RWPE1 (cell line): ENCODE measurements at places on chromosomes 1 and 21.

- DNase-seq = no peak
Measured at GRCh38 chr1:226937940-226938725, 2.0 kb upstream of the COQ8A start.

DNA sequence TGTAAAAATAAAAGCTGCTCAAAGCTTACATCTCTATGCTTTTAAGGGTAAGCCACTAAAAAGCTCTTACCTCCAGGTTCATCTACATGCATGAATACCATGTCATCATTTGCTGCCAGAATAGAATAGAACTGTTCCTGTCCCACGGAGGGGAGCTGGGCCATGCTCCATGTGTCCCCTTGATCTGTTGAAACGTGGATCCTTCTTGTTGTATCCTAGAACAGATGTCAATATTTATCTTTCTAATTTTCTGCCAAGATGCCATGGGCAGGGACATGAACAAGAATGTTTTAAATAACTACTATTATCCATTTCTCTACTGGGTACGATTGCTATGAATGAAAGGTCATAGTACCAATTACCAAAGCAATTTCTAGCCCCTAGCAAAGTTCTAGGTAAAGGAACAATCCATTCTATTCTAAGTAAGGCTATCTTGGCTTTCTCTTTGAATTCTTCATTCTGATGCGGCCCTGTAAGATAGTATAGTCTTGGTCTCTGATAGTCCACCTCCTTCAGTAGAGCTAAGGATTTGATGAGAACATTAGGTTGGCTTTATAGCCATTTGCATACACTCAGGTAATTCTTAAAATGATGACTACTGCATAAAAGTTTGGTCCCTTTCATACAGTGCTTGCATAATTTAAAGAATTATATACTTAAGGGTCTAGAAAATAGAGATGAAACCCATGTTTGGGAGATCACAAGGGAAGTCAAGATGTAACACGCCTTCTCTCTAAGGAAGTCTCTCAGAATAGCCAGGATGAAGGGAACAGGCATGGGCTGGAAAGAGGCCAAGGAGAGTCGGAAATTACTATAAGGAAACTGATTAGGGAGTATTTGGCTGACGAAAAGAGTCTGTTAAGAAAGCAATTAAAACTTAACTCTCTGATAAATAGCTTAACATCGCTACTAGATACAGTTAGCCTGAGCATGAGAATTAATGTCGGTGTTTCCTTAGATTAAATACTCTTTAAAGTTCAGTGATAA, 35.4 kb upstream of the MYBPHL start:
- DNase-seq = no peak

DNA sequence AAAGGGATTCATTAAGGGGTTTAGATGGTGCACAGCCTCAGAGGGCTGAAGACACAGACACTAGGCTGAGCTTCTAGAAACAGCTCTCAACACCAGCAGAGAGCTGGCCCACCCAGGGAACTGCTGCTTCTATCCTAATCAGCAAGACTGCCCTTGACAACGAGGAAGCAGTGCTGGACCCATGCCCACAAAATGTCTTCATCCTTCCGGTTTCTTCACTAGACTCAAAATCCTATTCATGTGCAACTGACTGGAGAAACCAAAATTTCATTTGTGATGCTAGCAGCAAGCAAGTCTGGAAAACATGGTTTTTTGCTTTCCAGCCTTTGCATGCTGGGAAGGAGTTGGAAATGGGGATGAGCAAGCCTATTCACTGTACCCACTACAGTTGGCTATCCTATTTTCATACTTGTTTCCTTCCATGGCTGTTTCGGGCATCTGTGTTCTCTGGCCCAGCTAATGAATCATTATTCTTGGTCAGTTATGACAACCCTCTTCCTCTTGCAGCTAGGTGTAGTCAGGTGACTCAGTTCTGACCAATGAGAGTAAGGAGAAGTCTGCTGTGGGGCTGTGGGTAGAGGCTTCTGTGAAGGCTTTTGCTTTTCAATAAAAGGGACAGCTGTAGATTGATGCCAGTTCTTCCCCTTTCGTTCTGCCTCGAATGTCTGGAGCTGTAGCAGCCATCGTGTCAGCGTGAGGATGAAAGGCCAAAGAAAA, 14.6 kb upstream of the TMEM61 start:
- DNase-seq = no peak

DNA sequence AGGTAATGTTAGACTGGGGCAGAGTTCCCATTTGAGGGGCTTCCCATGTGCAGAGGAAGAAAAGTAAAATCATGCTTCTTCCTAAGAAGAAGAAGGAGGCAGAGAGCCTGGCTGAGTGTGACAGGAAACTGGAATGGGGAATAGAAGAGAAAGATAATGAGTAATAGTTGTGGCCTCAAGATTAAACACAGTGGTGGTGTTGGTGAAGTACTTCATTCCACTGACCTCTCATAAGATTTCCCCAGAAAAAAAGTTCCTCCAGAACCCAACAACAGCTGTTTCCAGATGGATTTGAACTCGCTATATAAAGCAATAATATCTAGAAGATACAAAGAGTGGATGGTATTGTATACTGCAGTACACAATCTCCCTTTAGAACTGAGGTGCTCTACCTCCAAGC, 13.0 kb downstream of the RGS1 start:
- DNase-seq = no peak

DNA sequence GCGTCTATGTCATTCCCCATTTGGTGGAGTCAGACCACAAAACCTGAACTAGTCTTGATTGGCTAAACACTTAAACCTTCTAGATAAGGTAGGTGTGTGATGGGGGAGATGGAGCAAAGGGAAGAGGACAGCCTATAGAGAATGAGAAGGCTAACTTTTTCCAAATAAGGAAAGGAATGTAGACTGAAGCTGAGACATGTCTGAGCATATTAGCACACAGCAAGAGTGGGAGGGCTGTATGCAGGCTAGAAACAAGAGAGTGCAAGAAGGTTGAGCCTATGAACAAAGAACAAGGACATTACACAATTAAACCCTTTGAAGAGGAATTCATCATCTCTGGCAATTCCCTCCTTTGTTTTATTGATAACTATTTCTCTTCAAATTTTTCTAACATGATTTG, 89.2 kb upstream of the OLFM3 start:
- no peak for DNase-seq

DNA sequence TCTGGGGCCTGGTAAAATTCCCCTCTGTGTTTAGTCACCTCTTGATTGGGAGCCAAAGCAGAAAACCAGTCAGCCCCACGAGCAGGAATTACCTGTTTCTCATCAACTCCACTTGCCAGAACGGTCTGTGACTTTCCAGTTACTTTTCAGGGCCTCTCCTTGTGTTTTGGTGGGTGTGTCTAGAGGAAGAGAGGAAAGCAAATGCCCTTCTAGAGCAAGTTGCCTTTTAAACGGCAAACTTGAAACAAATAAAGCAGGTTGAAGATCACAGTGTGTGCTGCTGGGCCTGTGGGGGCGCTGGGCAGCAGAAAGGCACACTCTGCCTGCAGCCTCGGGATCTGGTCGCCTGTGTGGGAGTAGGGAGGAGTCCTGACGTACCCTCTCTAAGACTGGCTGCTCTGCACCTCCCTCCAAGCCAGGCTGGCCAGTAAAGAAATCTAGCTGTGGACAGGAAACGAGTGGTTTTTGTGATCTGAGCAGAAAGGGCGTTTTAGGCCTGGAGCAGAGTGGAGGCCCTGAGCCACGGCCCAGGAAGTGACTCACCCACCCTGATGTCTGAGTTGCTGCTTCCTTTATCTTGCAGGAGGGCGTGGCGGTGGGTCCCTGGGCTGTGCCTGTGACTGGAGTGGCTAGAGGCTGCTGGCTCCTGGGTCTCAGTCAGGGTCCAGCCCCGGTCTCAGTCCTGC, 11.1 kb upstream of the S100A11 start:
- peak; percentile 85 for DNase-seq

GRCh38 chr1:66336641-66336990, 197.3 kb upstream of the SGIP1 start:
- DNase-seq = no peak

DNA sequence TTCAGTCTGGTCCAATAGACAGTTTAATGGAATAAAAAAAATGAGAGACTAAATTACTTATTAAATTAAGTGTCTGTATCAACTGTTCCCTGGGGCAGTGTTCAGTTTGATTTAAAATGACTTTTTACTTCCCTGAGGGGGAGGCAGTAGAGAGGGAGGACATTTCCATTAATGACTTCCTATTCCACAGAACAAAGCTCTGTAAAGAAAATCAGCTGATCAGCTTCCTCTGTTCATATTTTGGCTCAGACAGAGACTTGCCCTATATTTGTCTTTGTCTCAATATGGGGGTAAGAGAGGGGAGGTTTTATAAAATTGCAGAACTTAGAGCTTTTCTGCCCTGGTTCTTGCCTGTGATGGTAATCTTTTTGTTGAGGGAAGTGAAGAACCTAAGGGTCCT, 8.4 kb downstream of the CFAP126 start:
- DNase-seq = no peak

- no peak for DNase-seq
Measured at GRCh38 chr1:166884040-166884642, 8.1 kb upstream of the TADA1 start.

- DNase-seq = no peak
Measured at GRCh38 chr1:53590104-53590503, 130.9 kb downstream of the DMRTB1 start.

- no peak for DNase-seq
Measured at GRCh38 chr1:149849111-149849946, 50.0 kb upstream of the BOLA1 start.

- no peak for DNase-seq
Measured at GRCh38 chr21:25466470-25466869, 140.8 kb downstream of the MRPL39 start.

DNA sequence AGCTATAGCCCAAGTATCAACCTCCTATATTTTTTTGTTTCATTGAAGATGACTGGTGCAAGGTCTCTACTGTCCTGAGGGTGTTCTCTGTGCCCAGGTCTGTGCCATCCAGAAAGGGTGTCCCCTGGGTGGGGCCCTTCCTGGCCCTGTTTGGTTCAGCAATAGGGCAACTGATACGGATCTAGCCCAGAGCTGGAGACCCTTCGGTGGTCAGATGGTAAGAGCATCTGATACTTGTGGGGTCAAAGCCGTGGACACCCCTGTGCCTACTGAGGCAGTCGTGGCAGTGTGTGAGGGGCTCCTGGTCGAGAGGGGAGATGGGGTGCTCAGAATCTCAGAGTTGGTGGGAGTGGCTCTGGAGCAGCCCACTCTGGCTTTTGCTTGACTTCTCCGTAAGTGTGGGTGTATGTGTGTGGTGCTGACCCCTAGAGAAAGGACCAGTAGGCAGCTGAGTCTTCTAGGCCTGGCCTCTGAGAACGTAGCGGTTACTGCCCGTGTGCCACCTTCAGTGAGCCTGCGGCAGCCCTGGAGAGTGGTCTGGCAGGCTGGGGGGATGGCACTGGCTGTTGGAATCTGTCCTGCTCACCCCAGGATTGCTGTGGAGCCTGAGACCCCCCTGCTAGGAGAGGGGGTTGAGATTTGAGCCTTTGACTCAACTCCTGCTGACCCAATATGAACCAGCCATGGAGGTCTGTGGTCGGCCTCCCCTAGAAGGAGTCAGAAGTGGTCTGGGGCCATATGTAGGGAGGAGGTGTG, 2.7 kb downstream of the AMPD2 start:
- DNase-seq = no peak

DNA sequence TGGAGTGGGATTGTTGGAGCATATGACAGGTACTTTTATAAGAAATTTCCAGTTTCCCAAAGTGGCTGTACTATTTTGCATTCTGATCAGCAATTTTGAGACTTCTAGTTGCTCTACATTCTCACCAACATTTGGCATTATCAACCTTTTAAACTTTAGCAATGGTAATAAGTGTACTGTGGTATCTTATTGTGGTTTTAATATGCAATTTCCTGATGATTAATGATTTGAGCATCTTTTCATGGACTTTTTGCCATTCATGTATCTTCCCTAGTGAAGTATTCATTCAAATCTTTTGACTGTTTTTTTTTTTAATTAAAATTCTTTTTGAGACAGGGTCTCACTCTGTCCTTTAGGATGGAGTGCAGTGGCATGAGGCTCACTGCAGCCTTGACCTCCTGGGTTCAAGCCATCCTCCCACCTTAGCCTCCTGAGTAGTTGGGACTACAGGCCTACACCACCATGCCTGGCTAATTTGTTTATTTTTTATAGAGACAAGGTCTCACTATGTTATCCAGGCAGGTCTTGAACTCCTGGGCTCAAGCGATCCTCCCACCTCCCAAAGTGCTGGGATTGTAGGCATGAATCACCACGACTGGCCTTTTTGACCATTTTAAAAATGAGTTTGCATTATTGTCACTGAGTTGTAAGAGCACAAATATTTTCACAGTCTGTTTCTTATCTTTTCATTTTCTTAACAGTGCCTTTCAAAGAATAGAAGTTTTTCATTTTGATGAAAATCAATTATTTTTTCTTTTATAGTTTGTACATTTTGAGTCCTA, 7.8 kb upstream of the SLC6A9 start:
- DNase-seq = no peak

DNA sequence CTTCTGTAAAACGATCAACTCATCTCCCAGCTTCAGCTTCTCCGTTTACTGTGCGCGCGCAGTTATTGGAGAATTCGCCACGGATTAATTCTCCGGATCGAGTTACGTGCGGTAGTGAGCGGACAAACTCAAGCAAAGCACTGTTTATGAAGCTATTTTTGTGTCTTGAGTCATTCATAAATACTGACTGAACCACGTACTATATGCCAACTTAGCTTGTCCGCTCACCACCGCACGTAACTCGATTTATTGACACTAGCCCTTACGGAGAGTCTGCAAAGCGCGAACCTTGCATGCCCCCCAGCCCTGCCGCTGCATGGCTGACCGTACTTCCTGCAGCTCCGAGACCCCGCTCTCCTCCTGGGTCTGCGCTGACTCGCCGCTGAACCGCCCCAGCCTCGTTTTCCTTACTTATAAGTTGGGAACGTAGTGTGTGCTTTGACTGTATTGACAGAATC, 773 bp downstream of the CHD1L start:
- peak; percentile 21 for DNase-seq

DNA sequence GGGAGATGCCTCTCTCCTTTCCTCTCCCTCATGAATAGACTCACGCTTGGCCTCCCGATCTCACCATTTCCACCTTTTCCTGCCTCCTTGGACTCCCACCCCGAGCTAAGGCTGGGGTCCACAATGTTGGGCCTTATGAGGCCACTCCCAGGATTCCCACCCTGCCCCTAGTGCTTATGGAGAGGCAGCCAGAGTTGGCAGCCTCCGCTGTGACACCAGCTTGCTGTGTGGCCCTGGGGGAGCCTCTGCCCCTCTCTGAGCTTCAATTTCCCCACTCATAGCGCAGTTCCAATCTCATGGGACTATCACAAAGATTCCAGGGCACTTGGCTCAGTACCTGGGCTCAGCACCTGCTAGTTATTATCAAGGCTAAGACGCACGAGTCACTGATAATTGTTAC, 118.7 kb upstream of the WNT4 start:
- DNase-seq = no peak

- no peak for DNase-seq
Measured at GRCh38 chr1:234722270-234722704, 112.3 kb upstream of the IRF2BP2 start.
